ENCODE measurements at places on chromosomes 1 and 21.

DNA sequence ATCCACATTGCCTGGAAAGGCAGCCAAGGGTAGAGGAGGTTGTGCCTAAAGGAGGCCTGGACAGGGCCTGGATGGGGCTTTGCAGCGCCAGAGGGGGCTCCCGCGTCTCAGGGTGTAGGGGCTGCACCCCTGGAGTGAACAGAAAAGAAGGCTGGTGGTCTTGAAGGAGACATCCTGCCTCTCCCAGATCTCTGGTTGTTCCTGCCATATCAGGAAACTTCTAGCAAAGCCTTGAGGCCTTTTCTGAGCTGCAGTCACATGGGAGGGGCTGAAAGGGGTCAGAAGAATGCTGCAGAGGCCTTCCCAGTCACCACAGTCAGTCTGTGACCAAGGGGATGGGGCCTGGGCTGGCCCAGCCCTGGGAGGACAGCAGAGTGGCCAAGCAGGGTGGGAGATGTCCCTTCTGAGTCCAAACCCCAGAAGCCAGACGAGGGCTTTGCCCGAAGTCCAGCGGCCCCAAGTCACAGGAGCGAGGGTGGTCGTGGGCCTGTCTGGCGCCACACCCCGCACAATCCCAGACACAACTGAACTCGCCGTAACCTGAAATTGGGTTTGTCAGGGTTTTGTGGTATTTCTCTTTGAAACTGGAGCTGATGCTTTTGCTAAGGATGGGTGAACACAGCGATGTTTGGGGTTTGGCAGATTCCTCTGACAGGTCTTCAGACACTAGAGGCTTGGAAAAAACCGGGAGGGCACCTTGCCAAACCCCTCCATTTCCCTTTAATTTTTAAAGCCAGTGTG, 29.6 kb downstream of the SIM2 start:
- no peak for DNase-seq

DNA sequence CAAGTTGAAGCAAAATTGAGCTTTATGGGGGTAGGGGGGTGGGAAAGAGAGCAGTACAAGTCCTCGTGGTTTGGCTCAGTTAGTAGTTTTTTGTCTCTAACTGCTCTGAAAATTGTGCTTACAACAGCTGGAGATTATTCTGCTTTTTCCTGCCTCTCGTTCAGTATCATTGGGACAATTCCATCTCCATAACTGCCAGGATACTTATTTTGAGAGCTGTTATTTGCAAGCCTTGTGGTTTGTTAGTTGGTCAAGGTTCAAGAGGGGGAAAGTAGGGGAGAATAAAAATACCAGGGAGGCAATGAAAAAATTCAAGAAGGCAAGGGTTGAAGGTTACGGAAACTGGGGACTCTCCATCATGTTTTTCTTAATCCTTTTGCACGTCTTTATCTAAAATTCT, 811.8 kb upstream of the ADGRL2 start:
- no peak for DNase-seq

DNA sequence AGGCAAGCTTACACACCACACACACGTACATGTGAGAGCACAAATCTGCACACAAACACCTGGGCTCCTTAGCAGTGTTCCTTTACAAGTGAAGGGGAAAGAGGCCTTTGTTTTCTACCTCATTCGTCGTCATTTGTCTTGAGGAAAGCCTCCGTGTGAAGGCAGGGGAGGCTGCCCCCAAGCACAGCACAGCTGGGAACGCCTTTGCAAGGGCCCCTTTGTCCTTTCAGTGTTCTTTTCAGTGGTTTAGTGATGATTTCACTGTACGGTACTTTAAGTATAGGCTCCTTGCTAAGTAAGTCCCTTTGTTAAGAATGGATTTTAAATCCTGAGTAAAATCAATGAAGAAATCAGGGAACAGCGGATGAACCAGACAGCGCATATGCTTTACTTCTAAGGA, 94.1 kb downstream of the PGBD5 start:
- no peak for DNase-seq

DNA sequence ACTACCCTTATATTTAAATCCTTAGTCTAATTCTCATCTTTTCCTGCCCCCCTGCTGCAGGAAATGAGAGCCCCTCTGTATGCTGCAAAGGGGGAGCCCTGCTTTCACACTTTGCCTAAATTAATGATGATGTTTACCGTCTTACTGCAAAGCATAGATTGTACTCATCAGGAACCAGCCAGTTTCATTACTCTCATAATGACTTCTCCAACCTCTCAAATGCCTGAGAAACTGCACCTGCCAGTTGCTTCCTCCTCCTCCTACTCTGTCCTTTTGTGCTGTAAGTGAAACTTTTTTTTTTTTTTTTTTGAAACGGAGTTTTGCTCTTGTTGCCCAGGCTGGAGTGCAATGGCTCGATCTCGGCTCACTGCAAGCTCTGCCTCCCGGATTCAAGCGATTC, 101.7 kb downstream of the ADSS2 start:
- DNase-seq: no peak

DNA sequence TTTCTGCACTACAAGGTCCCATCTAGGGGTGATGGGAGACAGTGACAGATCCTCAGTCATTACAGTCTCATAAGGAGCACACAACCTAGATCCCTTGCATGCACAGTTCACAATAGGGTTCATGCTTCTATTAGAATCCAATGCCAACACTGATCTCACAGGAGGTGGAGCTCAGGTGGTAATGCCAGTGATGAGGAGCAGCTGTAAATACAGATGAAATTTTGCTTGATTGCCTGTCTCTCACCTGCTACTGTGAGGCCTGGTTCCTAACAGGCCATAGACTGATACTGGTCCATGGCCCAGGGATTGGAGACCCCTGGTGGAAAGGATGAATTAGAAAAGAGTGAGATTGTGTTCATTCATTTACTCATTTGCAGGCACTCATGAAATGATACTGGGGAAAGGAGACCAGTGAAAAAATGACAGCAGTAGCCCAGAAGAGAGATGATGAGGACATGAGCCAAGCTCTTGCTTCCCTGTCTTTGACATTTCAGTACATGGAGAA, 251.6 kb upstream of the DUSP10 start:
- no peak for DNase-seq

DNA sequence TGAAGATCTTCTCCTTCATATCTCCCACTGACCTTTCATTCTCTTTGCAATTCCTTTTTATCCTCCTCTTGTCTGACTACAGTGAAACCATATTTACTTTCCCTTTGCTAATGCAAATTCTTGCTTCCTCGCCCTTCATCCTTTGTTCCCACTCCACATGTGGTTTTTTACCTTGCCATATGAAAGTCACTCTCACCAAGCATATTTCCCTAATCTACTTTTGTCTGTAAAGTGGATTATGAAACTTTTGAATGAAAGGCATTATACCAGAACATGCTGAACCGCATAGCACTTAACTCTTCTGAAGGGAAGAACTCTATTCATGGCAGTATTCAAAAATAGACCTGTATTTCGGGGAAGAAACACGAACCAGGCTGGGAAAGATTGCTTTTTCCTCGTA, 8.0 kb upstream of the TMPRSS15 start:
- no peak for DNase-seq

GRCh38 chr1:32749332-32749731, 46.8 kb upstream of the SYNC start:
- DNase-seq: no peak

DNA sequence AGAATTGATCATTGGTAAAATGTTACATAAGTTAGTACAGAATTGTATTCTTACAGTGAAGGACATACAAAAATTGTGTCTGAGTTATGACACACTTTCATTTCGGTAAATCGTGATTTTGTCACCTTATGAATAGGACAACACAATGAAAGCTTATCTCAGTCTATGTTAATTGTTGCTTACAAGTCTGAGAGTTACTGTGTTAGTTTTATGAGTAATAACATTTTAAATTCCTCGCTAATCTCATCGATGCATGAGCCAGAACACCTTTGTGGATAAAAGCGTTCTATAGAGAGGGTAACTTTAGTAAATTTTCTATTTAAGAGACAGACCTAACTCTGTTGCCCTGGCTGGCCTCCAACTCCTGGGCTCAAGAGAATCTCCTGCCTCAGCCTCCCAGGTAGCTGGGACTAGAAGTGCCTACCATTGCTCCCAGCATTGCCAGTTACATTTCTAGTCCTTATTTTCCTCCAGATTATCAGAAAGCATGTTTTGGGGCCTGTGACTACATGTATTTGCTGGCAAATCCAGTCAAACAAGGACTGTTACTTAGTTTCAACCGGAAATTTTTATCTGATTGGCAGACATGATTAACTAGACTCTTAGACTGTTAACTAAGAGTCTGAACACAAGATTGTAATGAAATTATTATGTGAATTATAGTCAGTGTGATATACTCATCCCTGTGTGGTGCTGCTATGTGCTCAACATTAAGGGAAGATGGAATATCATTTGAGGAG, 3.0 kb downstream of the PRRC2C start:
- DNase-seq: no peak

DNA sequence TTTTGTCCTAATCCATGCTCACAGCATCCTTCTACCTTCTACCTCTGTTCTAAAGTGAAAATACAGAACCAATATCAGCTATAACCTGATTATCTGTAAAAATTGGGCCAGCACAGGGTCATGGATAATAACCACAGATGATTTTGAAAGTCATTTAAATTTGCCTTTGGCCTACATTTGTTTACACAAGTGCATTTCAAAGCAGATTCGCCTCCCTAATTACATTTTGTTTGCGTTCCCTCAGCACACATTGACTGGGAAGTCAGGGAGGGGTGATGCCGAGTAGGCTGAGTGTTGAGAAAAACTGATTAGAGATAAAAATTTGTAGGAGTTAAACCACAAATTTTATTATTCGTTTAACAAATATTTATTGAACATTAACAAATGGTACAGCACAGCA, 19.2 kb upstream of the RGS8 start:
- DNase-seq: no peak

GRCh38 chr1:40059338-40059959, 18.9 kb downstream of the CAP1 start:
- no peak for DNase-seq
